ENCODE measurements at places on chromosomes 11 and 22. TPM values are rescaled to one million over a fixed set of nuclear protein-coding genes. Genes with fewer than 3 reads are reported as not detected.

GRCh38 chr22:43381693-43382092, 30.1 kb upstream of the MPPED1 start:
- H3K27me3 ChIP-seq, result no peaks in the 10 kb centered on the region
- no peak for DNase-seq
- no peaks in the 10 kb centered on the region for H3K36me3 ChIP-seq
- H3K27ac ChIP-seq, result no peak overlapping the region

The GRAP2 gene
- total RNA-seq, result 9.7 TPM

DNA sequence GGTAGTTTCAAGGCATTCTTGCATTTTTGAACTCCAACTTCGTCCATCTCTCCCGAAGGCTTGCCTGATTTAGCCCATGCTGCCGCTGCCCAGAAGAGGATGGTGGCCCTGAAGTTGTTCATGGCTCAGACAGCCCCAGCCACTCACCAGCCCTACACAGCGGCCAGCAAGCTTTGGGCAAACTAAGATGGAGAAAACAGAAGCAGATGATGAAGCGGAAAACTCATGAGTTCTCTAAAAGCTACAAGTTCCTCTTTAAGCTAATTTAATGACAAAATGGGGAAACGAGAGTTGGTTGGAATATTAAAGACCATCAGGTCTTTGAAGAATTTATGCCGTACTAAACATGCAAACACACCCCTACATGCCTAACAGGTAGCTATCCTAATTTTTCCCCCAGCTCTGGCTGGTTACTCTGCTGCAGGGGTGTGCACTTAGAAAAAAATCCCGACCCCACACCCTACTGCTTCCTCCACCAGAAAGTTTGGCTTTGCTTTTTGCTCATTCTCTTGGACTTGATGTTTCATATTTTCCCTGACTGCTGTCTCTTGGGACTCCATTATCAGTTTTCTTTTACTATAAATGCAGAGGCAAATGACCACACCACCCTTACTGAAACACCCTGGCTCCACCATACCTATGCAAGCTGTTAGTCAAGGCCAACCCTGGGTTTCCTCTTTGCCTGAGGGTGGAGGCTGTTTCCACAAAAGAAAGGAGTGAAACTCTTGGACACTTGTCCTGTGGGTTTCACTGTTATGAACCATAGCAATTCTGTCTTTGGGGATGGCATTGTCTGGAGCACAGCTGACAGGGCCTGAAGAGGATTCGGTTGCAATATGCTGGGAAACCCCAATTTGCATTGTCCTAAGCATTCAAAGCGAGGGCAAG, at the start of gene MPEG1:
Gene MPEG1, minus strand, starts transcription at position 184 of the 888 bp plus-strand sequence. Its CDS starts 62 bp downstream, at position 122.
- H3K4me1 ChIP-seq, result no peaks in the 10 kb centered on the region
- H3K4me3 ChIP-seq, result no peak within 1 kb of the TSS
- DNase-seq, result no peak
- no peaks in the 10 kb centered on the region for H3K36me3 ChIP-seq
- no peaks in the 10 kb centered on the region for H3K27me3 ChIP-seq
- no peak within 1 kb of the TSS for H3K27ac ChIP-seq

DNA sequence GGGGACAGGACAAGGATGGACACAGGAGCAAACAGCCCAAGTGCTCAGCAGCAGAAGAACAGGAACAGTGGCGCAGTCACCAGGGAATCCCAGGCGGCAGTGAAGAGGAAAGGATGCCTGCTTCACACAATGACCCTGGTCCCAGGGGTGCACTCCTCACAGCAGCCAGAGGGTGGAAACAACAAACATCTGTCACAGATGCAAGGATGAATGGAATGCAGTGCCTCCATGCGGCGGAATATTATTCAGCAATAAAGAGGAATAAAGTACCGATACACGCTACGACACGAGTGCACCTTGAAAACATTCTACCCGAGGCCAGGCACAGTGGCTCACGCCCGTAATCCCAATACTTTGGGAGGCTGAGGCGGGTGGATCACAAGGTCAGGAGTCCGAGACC, 12.7 kb downstream of the CSNK1E start:
- H3K27ac ChIP-seq, result peak overlapping the region; percentile 24
- no peak for DNase-seq
- H3K4me1 ChIP-seq, result no peaks in the 10 kb centered on the region
- H3K36me3 ChIP-seq, result peaks cover 25% of the 10 kb centered on the region
- peak overlapping the region; percentile 4 for H3K4me3 ChIP-seq
- no peaks in the 10 kb centered on the region for H3K27me3 ChIP-seq

The API5 gene
- total RNA-seq, result 89.0 TPM
